ENCODE measurements at places on chromosomes 2 and 18.

- DNase-seq = no peak
Observed at GRCh38 chr18:79486356-79487182, 90.8 kb downstream of the NFATC1 start.

DNA sequence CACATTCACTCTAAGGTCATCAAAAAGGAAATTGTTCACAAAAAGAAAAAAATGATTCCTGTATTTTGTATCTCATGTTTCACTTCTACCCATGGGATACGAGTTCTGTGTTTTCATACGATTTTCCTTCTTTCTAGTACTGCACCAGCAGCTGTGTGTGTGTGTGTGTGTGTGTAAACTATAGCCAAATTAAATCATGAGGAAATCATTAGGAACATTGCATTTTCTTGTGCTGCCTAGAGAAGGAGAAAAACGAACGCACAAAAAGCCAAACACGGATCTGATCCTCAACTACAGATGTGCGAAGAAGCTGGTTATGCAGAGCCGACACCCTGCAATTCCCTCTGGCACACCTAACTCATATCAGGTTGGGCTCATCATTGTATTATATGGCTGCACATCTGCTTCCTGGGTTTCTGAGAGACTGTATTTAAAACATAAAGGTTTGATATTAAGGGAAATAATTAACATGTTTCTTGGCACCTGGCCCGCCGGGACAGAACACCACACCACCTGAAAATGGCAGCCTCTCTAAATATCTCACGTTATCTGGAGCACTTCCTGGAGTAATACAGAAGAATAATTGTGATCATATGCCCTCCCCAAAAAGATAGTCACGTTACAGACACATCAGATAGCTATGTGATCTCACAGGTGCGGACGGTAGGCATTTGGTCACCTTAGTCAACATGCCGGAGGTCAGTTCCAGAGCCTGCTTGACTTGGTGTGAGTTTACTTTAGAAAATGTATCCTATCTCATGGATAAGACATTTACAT is 586.3 kb upstream of the SALL3 start:
- DNase-seq = no peak

GRCh38 chr18:65750389-65751154 is at the start of gene CDH7:
Gene CDH7, plus strand, starts transcription at chr18:65751012. Its CDS starts 11,831 bp downstream, at chr18:65762843.
- no peak for DNase-seq

GRCh38 chr2:145744541-145745386 is 1224.8 kb upstream of the ZEB2 start:
- no peak for DNase-seq

DNA sequence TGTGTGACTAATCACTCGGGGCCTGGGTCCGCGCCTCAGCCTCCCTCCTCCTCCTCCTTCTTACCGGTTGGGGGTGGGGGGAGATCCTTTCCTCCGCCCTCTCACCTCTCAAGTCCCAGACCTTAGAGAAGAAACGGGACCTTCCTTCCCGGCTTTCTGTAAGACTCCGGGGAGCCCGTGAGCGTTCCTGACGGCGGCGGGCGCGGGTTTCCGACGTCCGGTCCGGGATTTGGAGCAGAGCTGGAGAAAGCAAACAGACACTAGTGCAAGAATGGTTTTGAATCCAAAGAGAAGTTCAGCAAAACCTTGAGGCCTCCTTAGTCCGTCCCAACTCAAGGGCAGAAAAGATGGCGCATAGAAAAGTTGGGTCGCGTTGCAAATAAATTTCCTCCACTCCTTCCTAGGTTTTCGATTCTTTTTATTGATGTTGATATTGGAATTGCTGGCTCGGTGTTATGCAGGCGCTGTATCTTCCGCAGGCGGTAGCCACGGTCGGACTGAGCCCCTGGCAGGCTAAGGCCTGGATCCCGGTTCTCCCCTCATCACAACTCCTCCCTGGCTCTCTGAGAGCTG is 2.0 kb downstream of the DLX1 start:
- no peak for DNase-seq

DNA sequence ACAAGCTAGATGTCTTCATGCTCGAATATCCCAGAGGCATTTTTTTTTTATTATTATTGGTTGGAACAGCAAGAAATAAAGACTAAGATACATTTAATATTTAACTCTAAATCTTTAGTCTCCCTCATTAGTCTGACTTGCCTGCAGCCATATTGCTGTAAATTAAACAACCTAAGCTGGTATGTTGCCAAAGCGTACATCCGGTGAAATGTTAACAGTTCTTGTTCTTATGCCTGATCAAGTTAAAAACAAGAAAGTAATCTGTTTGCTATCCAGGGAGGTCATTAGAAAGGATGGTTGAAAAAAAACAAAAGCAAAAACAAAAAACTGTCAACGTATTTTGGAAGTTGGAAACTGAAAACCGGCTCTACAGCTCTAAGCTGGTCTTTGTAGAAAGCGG is 125.9 kb upstream of the NABP1 start:
- DNase-seq = no peak

DNA sequence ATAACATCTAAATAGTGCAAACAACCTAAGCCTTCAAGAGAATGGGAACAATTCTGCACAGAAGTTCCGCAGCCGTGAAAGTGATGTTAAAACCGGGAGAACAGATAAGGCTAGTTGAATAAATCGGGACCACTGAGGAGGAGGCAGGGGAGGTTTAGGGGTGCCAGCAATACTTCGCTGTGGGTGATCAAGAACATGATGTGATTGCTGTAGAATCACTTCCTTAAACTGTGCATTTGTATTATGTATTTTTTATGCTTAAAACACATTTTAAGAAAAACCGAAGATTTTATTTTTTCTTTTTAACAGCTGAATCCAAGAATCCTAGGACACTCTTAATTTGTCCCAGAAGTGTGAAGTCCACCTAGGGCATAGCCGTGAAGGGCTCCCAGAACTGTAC is 33.6 kb downstream of the TTC32 start:
- no peak for DNase-seq

- no peak for DNase-seq
Observed at GRCh38 chr18:55694291-55694690, 106.3 kb upstream of the TCF4 start.

Measured in stimulated activated CD4-positive, alpha-beta T cell treated with anti-CD3 and anti-CD28 coated beads, Interleukin-2, amount 100 ng/mL, for 48 hours (primary cell).